ENCODE measurements at places on chromosomes 2 and 18.

GRCh38 chr18:64244571-64244970, 95.7 kb upstream of the LINC00305 start:
- no peak for DNase-seq

DNA sequence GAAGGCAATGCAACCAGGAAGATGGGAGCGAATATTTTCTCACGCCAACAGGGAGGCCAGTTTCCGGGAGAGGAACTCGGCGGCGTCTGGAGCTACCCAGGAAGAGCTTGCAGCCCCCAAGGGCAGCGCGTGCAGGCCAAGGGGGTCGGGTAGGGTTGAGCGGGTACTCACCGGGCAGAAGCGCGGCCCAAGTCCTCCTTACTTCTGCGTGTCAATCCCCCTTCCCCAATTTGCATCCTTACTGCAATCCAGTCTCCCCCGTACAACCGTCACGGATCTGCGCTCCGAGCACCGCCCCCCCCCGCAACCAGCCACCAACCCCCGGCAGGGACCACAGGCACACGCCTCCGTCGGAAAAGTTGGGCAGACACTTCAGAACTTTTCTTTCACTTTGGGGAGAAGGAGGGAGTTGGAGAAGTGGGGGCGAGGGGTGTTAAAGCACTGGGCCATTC, 1.3 kb downstream of the ATP8B1 start:
- DNase-seq = no peak

DNA sequence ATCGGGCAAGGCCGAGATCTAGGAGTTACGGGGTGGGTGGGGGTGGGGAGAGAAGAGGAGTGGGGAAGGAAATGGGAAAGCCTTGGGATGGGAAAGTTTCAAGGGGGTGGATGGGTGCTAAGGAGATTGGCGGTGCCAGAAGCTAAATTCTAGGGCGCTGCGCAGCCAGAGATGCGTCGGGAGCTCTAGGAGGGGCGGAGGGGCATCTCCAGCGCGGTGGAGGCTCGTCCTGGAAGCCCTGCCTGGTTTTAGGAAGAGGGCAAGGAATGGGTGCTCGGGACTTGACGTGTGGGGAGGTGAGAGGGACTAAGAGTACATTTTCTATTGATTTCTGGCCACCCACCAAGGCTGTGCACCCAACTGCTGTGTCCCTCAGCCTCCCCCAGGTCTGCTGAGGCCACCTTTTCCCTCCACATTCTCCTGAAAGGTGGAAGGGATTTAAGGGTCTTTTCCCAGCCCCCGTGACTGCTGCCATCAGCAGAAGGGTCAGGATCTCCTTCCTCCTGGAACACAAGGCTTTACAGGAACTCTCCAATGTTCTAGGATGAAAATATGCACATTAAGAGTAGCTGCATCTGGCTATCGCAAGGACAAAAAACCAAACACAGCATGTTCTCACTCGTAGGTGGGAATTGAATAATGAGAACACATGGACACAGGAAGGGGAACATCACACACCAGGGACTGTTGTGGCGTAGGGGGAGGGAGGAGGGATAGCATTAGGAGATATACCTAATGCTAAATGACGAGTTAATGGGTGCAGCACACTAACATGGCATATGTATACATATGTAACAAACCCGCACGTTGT, 1.4 kb downstream of the C2orf72 start:
- no peak for DNase-seq

DNA sequence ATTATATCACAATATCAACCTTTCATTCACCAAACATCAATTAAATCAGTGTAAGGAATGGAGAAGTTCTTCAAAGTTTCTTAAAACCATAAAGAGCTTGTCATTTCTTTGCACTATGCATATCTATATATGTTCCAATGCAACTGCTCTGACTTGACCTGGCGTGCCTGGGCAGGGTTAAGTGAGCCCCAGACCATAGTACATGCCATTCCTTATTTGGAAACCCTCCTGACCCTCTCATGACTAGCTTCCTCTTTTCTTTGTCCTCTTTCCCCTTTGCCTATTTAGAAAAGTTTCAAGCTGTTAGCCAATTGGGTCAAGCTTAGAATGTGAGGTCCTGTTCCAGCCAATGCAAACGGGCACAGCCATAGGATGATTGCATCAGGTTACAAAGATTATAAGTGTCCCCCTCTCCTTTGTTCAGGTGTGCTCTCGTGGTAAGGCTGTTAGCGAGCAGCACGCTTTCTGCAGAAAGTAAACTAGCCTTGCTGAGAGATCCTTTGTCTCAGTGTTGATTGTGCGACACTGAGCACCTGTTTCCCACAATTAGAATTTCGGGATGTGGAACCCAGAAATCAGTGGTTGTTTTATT, 78.2 kb upstream of the UXS1 start:
- no peak for DNase-seq

DNA sequence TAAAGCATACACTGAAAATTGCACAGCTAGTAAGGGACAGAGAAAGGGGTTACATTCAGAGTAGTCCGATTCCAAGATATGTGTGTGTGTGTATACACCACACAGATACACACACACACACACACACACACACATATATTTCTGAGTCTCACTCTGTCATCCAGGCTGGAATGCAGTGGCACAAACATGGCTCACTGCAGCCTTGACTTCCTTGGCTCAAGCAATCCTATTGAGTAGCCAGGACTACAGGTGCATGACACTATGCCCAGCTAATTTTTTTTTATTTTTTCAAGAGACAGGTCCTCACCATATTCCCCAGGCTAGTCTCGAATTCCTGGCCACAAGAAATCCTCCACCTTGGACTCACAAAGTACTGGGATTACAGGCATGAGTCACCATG, 68.1 kb upstream of the ITPRID2 start:
- no peak for DNase-seq

GRCh38 chr2:7835693-7836680, 845.9 kb upstream of the ID2 start:
- DNase-seq = no peak

DNA sequence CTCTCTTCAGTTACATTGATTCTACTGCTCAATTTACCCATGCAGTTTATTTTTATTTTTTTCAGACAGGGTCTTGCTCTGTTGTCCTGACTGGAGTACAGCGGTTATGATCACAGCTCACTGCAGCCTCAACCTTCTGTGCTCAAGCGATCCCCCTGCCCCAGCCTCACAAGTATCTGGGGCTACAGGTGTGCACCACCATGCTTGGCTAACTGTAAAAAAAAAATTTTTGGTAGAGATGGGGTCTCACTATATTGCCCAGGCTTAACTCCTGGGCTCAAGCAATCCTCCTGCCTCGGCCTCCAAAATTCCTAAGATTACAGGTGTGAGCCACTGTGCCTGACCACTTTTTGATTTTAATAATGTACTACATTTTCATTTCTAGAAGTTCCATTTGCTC, 93.8 kb upstream of the RNU4ATAC start:
- DNase-seq = no peak

DNA sequence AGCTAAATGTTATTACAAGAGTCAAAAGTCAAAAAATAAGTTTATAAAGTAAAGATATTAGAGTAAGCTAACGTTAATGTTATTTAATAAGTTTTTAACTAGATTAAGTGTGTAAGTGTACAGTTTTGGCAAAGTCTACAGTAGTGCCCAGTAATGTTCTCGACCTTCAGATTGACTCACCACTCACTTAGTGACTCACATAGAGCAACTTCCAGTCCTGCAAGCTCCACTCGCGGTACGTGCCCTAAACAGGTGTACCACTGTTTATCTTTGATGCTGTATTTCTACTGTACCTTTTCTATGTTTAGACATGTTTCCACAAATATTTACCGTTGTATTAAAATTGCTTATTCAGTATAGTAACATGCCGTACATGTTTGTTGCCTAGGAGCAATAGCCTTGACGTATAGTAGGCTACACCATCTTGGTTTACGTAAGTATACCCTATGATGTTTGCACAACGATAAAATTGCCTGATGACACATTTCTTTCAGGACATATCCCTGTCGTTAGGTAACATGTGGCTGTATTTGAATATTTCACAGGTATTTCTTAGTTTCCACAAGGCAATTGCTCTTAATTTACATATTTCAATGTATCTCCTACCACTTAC, 1641.9 kb upstream of the PIK3C3 start:
- no peak for DNase-seq

DNA sequence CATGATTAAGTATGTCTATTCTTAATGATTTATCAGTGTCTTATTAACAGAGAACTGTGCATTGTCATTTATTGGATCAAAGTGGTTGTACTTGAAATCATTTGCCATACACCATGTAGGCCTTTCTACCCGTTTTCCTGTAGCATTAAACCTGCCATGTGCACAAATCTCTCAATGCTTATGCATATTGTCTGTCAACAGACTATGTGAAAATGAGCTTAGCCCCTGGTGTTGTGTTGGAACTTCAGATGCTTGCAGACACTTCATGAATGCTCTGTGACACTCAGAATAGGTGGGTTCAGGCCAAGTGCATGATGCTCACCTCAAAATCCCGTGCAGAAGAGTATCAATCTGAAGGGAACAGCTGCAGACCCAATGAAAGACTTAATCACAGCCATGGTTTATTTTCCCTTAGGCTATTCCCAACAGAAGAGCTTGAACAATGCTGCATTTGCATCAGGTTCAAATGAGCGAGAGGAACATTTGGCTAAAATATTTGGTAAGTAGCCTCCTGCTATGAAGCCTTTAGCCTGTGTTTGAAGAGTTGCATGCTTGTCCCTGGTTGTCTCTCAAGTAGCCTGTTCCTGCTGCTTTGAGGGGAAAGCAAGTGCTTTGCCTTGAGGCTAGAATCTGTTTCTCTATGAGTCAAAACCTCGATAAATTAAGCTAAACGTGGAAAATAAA, 6.1 kb downstream of the C2orf92 start:
- no peak for DNase-seq

GRCh38 chr2:238091436-238092060, 8.6 kb upstream of the ESPNL start:
- DNase-seq = no peak

DNA sequence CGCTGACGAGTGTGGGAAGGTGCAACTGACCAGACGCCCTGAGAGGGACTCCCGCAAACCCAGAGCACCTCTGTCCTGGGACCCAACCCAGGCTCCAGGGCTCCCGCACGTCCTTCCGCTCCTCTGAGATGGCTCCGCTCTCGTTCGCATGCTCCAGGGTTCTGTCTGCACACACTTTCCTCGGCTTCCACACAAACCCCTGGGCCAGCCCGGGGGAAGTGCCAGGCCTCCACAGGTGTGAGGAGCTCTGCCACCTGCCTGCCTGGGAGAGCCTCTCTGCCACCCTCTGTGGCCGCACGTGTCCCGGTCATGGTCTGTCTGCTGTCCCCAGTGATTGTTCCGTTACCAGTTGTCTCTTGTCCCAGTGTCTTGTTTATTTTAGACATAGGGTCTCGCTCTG, 222.9 kb downstream of the HDAC4 start:
- no peak for DNase-seq

- no peak for DNase-seq
These were observed 107.2 kb upstream of the SPRED2 start for GRCh38 chr2:65539633-65540032.

GRCh38 chr2:126908721-126909177, 10.1 kb downstream of the TEX51 start:
- DNase-seq = no peak

GRCh38 chr2:38130876-38131275, 54.9 kb upstream of the CYP1B1 start:
- no peak for DNase-seq

- DNase-seq = no peak
These were observed 46.1 kb downstream of the CDK15 start for GRCh38 chr2:201852462-201852861.

GRCh38 chr2:96207073-96207773, 1.4 kb downstream of the STARD7 start:
- DNase-seq = no peak

- no peak for DNase-seq
These were observed 221.0 kb downstream of the OSR1 start for GRCh38 chr2:19137433-19137832.

DNA sequence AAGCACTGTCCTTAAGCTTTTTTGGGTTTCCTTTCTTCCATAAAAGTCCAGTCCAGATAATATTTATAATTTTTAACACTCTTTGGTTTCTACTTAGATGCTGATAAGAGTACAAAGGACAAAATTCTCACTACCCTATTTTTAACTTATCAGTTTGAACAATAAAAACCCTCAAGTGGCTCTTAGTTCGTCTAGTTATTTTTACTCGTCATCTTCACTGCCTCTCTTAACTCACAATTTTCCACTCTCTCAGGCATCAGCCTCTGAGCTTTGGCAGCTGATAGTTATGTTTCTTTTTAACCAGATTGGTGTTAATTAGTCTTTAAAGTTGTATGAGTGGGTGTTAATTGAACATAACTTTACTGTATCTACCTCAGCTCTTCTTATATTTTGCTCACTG, 517.1 kb upstream of the SYT4 start:
- no peak for DNase-seq

- no peak for DNase-seq
These were observed 5.8 kb upstream of the DUSP2 start for GRCh38 chr2:96150791-96151594.

- DNase-seq = no peak
These were observed 25.3 kb downstream of the XPO1 start for GRCh38 chr2:61512768-61513398.

DNA sequence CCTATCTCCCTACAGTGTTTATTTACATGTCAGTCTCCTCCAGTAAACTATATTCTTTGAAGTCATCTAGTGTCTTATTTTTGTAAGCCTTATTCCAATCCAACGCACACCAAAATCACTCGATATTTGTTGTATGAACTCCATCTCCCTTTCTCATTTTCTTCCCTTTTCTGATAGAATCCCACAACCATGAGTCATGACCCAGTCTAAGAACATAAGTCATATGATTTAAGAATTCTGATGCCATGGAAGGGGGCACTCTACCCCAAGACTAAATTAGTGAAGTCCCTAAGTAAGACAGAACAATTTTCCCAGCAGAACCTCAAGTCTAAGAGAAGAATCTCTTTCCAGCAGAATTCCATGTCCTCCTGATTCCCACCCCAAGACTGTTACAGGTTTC, 5.4 kb downstream of the CHMP3 start:
- DNase-seq = no peak

DNA sequence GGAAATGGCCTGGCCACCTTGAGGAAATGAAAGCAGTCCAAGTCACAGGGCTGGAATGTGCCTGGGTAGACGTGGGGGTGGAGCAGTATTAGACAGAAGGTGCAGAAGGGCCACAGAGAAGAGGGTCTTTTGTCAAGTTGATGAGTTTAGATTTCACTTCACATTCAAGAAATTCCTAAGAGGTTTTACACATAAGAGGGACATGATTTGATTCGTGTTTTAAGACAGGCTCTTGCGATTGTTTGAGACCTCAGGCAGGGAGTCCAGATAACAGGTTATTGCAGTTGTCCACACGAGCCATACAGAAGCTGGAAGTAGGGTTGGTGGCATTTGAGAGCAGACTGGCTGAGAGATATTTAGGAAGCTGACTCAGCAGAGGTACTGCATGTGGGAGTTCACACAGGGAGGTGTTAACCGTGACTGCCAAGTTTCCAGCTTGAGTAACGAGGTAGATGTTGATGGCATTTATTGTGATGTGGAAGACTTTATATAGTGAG, 64.6 kb downstream of the NEB start:
- no peak for DNase-seq

All from stimulated activated CD4-positive, alpha-beta T cell treated with anti-CD3 and anti-CD28 coated beads, TNF-alpha, amount 100 ng/mL, for 4 hours (primary cell).